KBM-7 (cell line): ENCODE measurements at places on chromosomes 2 and 18.

- no peak for DNase-seq
These were observed 160.0 kb downstream of the TCF4 start for GRCh38 chr18:55427951-55428350.

DNA sequence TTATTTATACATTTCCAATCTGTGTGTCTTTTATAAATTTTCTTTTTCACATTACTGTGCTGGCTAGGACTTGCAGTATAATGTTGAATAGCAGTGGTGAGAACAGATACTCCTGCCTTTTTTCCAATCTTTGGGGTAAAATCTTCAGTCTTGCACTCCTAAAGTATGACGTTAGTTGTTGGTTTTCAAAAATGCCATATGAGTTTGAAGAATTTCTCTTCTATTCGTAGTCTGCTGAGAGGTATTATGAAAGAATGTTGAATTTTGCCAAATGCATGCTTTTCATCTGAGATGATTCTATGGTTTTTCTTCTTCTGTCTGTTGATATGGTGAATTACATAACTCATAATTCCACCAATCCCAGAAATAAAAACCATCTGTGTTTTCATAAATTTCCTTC, 335.3 kb upstream of the CHST9 start:
- DNase-seq, result no peak

DNA sequence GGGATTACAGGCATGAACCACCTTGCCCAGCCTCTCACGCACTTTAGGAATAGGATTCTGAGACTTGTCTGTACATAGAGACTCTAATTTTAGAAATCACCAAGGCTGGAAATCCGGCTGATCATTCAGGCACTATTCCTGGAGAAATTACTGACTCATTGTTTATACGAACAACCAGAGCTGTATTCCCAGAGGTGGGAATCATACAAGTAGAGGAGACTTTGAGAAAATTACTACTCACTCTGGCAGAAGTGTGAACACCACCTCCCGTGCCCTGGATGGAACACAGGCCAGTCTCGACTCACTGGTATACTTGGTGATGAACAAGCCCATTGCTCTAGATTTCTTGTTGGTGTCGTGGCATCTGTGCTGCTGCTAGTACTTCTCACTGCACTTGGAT, 5.8 kb upstream of the ADNP2 start:
- DNase-seq, result no peak

DNA sequence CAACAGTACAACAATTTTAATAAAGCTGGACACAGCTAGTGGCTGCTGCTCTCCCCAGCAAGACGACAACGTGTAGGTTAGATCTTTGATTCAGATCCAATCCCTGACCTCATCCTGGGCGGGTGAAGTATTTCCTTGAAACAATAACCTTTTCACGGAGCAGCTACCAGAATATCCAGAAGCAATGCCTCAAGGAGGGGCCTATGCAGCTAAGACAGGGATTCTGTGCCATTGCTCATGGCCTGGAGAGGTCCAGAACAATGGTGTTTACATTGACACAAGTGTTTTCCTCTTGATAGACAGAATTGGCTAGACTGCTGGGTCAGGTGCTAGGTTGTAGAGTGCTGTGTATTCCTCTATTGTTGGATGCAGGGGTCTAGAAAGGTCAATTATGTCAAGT, 520.1 kb downstream of the BCL11A start:
- no peak for DNase-seq

GRCh38 chr2:96698221-96698861, 41.5 kb downstream of the LMAN2L start:
- no peak for DNase-seq

- peak; percentile 59 for DNase-seq
These were observed 70.3 kb upstream of the CWC22 start for GRCh38 chr2:180077295-180077906.

DNA sequence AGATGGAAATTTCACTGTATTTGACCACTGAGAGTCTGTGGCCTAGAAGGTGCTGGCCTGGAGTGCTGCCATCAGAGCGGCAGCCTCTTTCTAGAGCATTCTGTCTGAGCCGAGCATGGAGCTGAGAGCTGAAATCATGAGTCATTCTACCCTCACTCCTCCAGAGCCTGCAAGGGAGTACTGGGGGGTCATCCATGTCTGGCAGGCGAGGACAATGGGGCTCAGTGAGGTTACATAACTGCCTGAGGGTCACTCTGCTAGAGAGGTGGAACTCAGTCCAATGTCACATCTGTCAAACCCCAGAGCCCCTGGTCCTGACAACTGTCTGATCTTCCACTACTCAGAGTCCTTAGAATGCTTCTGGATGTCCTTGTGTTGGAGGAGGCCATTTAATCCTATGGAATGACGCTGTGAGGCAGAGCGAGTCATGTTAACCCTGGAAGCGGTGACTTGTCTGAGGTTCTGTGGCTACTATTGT, 65.3 kb downstream of the HAUS1 start:
- no peak for DNase-seq

GRCh38 chr2:232653441-232653840, 20.0 kb downstream of the EFHD1 start:
- no peak for DNase-seq

- DNase-seq, result no peak
These were observed 71.4 kb downstream of the ZEB2 start for GRCh38 chr2:144448389-144449027.

DNA sequence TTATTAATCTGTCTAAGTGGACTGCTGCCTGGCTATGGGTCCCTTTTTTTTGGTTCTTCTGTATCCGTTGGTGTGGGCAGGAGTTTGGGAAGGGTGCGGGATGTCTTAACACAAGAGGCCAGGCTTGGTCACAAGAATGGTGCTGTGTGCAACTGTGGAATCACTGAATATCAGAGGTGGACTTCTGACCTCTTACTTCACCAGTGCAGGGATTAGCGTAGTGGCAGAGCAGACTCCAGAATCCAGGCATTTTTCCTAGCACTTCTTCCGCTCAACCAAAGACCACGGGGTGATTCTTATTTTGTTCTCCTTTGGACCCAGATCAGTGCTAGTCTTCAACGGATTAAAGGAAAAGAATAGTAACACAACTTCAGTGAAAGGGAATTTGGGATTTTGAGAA, 254.3 kb upstream of the TNP1 start:
- DNase-seq, result no peak

DNA sequence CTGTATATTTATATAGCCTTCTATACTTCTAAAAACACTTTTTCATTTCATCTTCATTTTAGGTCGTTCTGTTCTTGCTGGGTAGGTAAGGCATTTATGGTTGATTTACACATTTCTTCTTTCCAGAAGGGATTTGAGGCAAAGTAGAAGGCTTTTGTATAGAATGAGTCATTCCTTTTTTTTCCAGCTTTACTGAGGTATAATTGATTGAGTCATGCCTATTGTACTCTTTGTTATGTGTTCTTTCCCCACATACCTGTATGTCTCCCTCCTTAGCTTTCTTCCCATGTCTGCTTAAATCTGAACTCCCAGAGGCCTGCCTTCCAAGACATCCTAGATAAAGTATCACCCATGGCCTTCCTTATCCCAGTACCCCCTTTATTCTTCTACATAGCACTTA, 4.8 kb upstream of the CDC42EP3 start:
- DNase-seq, result no peak

DNA sequence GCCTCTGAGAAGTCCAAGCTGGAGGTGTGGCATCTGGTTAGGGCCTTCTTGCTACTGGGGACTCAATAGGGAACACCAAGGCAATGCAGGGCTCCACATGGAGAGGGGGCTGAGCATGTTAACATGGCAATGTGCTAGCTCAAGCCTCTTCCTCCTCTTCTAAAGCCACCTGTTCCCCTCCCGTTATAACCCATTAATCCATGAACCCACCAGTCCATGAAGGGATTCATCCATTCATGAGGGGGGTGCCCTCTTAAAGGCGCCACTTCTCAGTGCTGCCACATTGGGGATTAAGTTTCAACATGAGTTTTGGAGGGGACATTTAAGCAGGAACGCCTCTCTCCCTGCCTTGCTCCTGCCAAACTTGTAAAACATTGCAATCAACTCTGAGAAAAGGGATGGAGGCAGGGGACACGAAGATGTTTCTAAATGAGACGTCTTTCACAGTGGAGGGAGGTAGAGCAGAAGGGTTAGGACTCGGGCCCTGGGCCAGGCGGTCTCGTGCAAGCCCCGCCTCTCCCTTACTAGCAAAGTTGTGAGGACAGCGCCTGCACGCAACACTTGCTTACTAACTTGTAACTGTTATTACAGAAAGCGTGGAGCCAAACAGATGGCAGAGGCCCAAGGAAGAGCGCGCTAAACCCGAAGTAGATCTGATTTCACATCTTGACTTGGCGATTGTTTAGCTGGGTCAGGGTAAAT, 118.2 kb upstream of the ZNF516 start:
- DNase-seq, result no peak

- no peak for DNase-seq
These were observed 434.6 kb upstream of the NXPH2 start for GRCh38 chr2:139214801-139215200.

- no peak for DNase-seq
These were observed 18.2 kb downstream of the TNFRSF11A start for GRCh38 chr18:62343316-62343715.

DNA sequence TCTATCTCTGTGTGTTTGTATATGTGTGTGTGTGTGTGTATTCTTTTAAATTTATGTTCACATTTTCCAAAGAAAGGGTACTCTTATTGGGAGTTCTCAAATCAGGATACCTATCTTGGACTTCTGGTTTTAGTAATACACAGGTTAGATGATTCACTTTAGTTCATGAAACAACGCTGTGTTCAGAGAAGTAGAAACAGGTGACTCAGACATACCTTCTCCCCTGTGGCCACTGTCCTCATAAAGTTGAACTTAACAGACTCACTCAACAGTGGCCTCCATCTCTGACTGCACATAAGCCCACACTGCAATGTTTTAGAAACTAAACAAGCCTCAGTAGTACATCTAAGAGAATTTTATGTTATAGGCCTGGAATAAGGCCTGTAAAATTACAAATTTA, 566.6 kb upstream of the VRK2 start:
- no peak for DNase-seq

DNA sequence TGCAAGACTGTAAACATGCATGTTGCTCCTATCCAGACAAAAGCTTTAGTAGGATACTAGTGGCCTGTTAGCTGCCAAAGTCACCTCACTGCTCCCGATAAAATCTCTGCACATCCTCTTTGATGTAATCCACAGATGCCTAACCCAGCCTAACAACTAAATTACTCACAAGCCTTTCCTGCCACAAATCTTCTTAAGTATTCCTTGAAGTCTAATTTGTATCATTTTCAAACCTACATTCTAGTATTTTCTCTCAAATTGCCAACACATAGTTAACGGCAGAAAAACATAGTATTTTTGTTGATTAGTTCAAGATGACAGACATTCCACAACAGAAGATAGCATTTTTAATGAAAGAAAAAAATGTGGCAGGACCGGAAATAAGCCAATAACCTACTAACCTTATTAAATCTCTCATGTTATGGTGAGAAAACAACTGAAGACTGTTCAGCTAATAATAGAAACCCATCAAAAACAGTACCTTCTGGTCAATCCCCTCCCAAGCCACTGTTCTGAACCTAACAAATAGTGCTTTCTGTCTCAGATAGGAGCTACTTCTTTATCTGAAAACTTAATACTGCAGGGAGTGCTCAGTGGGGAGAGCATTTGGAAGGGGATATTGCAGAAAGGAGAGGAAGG, at the start of gene MPP4:
Gene MPP4, minus strand, starts transcription at position 57 of the 639 bp plus-strand sequence. CDS start 4,690 bp downstream, outside the sequence.
- no peak for DNase-seq

DNA sequence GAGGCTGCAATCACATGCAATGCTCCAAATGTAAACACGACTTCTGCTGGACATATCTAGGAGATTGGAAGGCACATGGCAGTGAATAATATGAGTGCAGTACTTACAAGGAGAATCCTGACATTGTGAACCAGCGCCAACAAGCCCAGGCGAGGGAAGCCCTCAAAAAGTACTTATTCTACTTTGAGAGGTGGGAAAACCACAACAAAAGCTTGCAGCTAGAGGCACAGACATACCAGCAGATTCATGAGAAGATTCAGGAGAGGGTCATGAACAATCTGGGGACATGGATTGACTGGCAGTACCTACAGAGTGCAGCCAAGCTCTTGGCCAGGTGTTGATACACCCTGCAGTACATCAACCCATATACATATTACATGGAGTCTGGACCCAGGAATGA, 475.7 kb upstream of the CDH2 start:
- DNase-seq, result no peak

- DNase-seq, result no peak
These were observed 57.2 kb downstream of the TACR1 start for GRCh38 chr2:75142081-75142480.

GRCh38 chr18:21484851-21485636, 115.5 kb downstream of the ESCO1 start:
- peak; percentile 11 for DNase-seq

- no peak for DNase-seq
These were observed 484.8 kb upstream of the NETO1 start for GRCh38 chr18:73352546-73352945.

- DNase-seq, result no peak
These were observed 18.8 kb upstream of the MMADHC start for GRCh38 chr2:149606251-149606811.

DNA sequence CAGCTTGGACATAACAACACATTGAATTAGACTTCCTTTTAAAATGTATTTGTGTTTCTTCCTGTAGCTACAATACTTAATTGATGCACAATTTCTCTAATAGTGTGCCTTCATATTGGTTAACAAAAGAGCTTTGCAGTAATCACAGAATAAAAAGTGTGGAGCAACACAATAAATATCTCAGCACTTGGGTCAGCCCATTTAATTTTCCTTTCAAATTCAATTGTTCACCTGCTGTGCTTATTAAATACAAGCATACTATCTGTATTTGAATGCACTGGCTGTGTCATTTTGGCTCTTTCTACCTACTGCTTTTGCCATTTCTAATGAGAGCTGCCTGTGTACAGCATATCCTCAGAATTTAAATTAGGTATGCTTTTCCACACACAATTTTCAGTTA, 1641.3 kb upstream of the SLC39A10 start:
- DNase-seq, result no peak

DNA sequence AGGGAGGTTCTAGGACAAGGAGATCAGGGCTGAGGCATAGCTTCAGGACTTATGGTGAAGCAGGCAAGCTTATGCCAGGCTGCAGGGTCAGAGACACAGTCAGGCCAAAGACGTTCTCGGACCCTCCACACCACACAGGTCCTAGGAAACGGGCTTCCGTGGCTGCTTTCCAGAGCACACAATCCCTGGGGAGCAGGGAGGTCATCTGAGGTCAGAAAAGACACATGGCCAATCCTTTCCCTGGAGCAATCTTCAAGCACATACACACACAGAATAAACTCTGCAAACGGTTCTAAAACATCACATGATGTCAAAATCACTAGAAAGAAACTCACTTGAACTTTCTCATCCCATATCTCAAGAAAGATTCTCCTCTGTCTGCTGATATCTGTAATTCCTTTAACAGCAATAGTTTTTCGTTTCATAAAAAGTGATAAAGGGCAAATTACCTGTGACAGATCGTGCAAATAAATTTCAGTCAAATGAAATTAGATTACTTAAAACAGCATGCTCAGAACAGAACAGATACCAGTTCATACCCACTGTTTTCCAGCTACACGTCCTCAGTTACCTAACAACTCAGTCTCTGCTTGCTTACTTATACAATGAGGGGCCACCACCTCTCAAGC, 63.9 kb downstream of the MBOAT2 start:
- DNase-seq, result no peak

- no peak for DNase-seq
These were observed 779 bp downstream of the DGKD start for GRCh38 chr2:233354971-233355574.
